ENCODE measurements at places on chromosomes 6 and 20. TPM values are rescaled to one million over a fixed set of nuclear protein-coding genes. Genes with fewer than 3 reads are reported as not detected.

- DNase-seq: no peak
These were observed 93.6 kb downstream of the NCR2 start for GRCh38 chr6:41428996-41429421.

MCHR2 gene
- total RNA-seq: not detected

DNA sequence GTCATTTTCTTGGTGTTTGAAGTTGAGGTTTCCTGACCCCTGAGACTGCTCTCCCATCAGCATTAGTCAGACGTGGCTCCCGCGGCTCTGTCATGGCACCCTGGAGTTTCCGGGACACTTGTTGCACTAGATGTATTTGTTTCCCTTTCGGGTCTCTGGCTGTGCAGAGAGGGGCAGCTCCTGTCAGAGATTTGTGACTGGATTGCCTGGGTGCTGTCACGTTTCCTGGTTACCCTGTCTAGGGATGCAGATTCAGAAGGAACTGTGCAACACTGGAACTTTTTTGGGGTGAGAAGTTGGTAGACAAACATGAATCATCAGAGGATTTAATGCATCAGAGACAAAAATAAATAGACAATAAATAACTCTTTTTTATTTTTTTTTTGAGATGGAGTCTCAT, 431.8 kb upstream of the MAN1A1 start:
- DNase-seq: no peak

- DNase-seq: no peak
These were observed 214.5 kb upstream of the CCN2 start for GRCh38 chr6:132165677-132166076.

GRCh38 chr6:137870308-137870644, 3.2 kb downstream of the TNFAIP3 start:
- no peak for DNase-seq

DNA sequence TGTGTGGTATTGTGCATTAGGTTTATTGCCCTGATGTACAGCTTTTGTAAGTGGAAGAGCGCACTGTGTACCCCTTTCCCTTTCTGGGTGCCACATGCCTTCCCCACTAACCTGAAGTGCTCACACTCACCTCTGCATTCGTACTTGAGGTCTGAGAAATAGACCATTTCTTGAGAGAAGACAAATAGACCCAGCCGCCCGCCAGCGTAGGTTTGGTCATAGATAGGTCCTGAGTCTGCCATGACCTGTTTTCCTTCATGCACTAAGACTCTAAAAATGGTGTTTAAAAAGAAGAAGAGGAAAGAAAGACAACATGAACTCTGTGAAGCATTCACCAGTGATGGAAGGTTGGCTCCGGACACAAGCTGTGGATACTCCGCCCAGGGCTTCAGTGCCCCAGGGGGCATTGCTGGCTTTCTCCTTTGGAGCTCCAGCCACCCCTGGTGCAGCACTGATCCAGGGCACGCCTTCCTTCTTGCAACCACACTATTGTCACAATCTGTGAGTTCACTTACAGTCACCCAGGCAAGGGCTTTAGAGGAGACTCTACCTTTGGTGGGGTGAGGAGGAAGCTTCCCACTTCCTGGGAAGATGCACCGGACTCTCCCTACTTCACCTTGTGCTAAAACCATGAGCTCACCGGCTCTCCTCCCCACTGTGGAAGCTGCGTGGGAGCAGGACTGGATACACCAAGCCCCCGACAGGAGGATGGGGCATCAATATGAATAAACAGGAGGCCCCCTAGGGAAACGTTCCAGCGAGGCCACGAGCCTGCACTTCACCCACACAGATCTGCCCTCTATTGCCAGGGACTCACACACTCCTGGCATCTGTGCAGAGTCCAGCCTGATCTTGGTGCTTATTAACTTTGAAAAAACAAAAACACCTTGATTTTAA, 33.3 kb downstream of the THBS2 start:
- DNase-seq: no peak

- DNase-seq: no peak
These were observed 267.8 kb downstream of the ERMARD start for GRCh38 chr6:170018936-170019817.

ENPP1 gene
- total RNA-seq: 1.2 TPM

DNA sequence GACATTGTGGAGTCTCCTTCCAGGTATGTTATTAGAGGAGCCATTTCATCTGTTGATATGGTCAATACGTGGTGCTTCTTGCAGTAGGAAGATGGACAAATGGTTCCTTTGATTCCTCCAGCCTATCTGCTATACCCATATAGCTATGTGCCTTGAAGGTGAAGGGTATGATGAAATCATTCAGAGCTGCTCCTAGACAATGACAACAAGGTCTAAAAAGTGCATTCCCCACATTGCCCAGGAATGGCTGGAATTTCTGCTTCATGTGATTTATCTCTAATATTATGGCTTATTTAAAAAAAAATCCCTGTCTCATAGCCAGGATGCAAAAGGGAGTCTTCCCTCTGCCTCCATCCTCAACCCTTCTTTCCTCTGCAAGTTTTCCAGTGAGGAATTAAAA, 14.1 kb downstream of the DAAM2 start:
- no peak for DNase-seq

DNA sequence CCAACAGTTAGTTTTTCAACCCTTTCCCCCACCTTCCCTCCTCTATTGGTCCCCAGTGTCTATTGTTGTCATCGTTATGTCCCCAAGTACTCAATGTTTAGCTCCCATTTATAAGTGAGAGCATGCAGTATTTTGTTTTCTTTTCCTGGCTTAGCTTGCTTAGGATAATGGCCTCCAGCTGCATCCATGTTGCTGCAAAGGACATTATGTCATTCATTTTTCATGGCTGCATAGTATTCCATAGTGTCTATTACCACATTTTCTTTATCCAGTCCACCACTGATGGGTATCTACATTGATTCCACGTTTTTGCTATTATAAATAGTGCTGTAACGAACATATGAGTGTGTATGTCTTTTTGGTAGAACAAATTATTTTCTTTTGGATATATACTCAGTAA, 55.3 kb upstream of the HIVEP1 start:
- no peak for DNase-seq

ULBP1 gene
- total RNA-seq: 4.1 TPM

DNA sequence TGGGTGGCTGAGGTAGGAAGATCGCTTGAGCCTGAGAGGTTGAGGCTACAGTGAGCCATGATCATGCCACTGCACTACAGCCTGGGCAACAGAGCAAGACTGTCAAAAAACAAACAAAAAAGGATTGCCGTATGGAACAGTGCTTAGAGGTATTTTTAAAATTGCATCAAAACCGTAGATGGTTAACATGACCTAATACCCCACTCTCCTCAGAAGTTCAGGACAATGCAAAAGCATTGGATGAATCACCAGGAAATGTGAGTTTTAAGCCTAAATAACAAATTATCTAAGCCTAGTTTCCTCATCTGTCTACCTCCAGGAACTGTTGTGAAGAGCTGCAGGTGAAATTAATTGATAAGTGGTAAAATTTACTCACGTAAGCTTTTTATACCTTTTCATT, 123.8 kb upstream of the ID4 start:
- DNase-seq: no peak

MLN gene
- not detected for total RNA-seq
